ENCODE measurements at places on chromosomes 2 and 18.

DNA sequence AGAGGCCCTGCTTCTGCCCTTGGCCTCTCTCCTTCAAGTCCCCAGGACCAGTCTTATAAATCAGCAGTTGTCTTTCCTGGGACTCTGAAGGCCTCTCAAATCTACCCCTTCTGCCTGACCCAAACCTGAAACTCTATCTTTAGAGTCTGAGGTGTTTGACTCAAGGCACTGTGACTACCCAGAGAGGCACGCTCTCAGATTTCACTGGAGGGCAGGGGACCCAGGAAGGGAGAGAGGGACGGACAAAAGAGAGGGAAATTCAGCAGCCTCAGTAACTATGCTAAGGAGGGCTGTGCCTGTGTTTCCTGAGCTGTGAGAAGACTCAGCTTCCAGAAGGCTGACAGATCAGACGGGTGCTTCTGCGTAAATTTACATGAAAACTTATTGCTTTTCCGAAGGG, 217.8 kb downstream of the HAUS1 start:
- no peak for DNase-seq

DNA sequence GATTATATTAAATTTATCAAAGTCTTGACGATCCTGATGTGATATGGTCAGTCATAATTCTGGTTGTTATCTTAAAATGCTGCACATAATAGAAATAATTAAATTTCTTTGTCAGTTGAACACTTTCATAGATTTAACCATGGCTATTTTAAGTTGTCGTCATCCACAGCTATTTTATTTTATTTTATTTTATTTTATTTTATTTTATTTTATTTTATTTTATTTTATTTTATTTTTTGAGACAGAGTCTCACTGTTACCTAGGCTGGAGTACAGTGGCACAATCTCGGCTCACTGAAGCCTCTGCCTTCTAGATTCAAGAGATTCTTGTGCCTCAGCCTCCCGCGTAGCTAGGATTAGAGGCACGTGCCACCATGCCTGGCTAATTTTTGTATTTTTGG, 121.6 kb upstream of the MSH6 start:
- no peak for DNase-seq

DNA sequence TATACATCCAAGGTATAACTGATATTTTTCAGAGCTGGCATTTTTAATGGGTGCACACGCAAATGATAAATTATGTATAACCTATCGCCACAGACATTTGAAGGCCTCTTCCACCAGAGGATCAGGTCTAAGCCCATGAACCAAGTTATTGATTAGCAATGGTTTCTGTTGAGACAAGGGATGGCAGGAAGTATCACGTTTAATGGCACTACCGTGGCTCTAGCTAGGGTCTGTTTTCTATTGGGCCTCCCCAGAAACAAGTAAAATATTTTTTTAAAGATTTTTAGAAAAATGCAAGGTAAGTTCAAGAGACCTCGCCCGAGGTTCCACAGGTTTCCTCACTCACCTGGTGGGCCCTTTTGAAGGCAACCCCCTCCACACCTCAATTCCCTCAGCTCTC, 667 bp downstream of the GFPT1 start:
- DNase-seq = no peak

DNA sequence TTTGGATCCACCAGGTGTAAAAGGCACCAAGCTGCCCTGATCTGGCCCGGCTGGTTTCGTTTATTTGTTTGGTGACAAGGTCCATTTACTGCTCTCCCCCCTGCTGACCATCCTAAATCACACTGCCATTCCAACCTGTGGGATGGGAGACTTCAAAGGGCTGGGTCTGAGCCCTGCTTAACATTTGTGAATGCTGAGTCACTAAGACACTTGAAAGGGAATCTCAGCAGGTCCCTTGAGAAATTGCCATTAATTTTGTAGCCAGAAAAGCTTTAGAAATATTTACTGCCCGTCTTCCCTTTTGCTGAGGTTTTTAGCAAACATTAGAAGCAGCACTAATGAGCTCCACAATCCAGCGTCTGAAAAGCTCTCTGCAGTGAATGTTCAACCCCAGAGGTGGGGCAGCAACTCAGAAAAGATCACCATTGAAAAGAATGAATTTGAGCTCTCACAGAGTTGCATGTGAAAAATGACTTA, 133.8 kb downstream of the ARL4C start:
- DNase-seq = no peak

- DNase-seq = no peak
Measured at GRCh38 chr2:234324116-234324515, 172.8 kb downstream of the ARL4C start.
